ENCODE measurements at places on chromosomes 11 and 22. TPM values are rescaled to one million over a fixed set of nuclear protein-coding genes. Genes with fewer than 3 reads are reported as not detected.

DNA sequence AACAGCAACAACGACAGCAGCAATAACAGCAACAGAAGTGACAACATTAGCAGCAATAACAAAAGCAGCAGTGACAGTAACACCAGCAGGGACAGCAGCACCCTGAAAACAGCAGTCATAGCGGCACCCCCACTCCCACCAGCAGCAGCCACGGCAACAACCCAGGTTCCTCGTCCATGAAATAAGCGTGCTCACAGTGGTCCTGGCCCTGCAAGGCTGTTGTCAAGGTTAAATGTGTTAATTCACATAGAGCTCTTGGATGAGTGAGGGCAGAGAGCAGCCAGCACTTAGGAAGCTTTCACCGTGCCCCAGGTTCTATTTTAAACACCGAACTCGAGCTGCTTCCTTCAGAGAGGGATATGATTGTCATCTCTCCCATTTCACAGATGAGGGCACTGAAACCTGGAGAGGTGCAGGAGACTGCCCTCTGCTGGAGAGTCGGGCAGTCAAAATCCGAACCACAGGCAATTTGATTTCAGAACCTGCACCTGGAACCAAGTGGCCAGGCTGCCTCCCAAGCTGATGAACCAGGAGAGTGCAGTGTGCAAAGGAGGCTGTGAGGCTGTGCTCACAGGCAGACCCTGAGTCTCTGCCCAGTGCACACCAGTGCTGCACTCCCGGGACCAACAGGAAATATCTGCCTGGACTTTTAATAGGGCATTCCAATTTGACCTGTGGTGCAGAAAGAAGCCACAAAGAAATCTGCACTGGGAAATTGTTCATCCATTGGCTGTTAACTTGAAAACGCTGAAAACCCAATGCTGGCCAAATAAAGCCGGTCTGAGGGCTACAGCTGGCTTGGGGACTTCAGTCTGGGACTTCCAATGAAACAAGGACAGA lies 22.9 kb upstream of the FGF3 start:
- no peak for DNase-seq

DNA sequence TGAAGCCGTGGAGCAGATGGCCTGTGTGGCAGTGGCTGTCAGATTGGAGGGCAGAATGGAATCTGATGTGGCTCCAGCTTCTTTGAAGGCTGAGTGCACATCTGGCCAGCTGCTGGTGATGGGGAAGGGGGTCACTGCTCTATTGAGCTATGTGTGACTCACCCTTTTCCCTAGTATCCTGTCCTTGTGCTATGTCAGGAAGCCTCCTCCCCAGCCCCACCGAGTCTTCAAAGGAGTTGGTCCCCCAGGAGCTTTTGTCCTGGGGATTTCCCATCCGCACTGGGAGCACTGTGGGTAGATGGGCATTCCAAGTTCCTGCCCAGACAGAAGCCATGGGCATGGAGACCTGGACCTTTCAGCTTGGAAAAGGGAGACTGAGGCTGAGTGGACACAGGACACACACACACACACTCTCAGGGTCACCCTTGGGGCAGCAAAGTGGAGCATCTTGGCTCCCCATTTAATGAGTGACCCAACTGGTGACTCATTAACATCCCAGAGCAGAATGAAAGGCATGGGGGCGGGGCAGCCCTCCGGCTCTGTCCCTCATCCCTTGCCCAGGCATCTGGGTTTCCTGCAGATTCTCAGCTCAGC lies 3.3 kb downstream of the SERPINH1 start:
- no peak for DNase-seq

GAS2 gene
- total RNA-seq, result 27.0 TPM

DNA sequence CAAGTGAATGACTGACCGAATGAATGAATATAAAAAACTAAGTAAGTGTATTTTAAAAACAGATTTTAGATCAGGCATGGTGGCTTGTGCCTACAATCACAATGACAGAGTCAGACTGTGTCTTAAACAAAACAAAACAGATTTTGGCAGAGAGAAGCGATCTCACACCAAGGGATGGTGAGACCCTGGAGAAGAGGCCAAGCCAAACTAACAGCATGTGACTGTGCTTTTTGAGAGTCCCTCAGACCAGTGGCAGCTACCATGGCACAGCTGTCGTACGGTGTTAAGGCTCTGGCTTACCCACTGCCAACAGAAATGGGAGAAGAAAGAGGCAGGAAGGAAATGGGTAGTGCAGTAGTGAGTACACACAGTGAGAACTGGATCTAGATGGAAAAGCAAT lies 60.6 kb downstream of the SGSM3 start:
- DNase-seq, result no peak

DNA sequence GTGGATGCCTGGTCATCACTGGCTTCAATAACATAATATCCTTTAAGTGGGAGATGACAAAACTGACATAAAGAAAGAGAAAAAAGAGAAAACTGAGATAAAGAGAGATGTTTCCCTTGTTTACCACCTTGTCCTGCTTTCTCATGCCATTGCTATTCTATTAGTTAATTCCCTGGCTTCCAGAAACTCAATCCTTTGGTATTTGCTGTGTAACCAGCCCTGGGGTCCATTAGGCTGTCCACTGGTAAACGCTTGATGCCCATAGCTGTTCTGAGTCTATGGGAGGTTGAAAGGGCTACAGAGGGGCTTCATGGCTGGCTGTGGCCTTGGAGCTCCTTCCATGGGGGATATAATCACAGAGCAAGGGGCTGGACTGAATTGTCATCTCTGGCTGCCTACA lies 243.4 kb upstream of the PLET1 start:
- DNase-seq, result no peak

- DNase-seq, result no peak
These were observed 56.2 kb upstream of the ARHGAP42 start for GRCh38 chr11:100630898-100631297.

DNA sequence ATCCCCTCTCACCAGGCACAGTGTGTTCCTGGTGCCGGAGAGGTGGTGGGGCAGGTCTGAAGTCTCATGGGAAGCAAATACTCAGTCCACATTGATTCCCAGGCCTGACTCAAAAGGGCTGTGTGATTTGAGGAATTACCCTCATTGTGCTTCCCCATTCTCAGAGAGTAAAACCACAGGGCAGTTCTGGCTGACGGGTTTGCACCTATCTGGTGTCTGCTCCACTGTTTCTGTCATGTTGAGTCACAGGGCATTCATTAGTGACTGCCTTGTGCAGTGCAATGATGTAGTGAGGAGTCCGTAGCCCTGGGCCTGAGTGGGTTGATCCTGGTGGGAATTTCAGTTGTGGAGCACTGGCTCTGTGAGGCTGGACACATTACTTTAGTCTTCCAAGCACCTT lies 85.2 kb upstream of the ARHGAP20 start:
- no peak for DNase-seq

GRCh38 chr11:117292616-117293015 lies 1.5 kb downstream of the BACE1-AS start:
- no peak for DNase-seq

- DNase-seq, result no peak
These were observed 101.0 kb downstream of the ARL14EP start for GRCh38 chr11:30423886-30424285.

DNA sequence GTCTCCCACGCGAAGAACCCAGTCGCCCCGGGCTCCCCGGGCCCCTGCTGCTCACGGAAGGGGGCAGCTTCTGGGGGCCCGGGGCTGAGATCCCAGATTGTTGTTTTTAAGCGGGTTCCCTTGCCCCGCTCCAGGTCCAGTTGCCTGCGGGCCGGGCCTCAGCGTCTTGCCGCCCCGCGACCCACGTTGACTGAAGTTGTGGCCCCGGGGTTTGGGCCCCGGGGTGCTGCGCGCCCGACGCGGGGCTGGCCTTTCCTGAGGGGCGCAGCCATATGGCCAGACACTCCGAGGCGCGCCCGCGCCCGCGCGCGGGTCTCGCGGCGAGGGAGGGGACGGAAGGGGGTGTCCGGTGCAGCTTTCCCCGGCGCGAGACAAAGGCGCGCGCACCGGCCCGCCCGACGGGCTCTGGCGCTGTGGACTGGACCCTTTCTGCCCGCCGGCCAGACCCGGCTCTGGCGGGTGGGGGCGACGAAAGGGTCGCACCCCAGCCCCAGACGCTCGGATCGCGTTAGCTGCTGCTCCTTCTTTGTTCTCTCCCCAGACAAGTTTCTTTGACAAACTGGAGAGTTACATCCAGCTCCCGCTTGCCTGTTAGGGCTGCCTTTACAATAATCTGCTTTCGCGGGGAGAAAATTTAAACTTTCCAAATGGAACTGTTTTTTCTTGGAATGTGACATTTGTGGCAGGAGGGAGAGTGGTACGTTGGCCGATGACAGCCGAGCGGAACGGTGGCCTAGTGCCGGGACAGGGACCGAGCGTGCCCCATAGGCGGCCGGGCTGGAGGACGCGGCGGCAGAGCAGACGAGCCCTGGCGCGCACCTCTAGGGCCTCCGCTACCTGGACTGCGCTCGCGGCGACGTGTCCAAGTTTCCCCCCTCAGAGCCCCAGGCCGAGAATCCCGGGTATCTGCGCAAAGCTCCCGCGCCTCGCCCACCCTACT lies 716 bp downstream of the AMOTL1 start:
- DNase-seq, result no peak

DNA sequence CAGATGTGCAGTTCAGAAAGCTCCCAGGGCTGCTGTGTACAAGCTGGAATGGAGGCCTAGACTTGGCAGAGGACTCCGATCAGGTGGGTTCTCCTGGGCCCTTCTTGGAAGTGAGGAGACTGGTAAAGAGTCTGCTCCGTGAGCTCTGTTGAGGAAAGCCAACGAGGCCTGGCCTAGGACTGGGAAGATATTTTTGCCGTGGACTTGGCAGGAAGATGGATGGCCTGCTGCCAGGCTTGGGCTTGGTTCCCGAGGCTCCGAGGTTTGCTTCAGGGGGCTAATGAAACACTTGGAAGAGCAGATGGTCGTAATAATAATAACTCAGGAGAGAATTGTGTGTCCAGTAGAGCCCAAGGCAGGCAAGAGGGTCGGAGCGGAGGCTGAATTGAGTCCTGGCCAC lies 3.9 kb downstream of the GALR3 start:
- DNase-seq, result no peak

DNA sequence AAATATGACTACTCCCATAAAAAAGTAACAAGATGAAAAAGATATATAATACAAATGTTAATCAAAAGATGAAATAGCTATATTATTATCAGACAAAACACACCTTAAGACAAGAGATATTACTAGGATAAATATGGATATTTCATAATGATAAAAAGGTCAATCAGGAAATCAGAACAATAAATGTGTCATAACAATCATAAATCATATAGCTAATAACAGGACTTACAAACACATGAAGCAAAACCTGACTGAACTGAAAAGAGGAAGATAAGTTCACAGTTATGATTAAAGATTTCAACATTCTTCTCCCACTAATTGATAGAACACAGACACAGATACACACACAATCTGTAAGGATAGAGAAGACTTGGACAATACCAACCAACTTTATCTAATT lies 47.2 kb downstream of the EIF3M start:
- no peak for DNase-seq
